Stimulated activated CD4-positive, alpha-beta T cell treated with anti-CD3 and anti-CD28 coated beads, TNF-alpha, amount 100 ng/mL, for 48 hours (primary cell): ENCODE measurements at places on chromosomes 3 and 15.

DNA sequence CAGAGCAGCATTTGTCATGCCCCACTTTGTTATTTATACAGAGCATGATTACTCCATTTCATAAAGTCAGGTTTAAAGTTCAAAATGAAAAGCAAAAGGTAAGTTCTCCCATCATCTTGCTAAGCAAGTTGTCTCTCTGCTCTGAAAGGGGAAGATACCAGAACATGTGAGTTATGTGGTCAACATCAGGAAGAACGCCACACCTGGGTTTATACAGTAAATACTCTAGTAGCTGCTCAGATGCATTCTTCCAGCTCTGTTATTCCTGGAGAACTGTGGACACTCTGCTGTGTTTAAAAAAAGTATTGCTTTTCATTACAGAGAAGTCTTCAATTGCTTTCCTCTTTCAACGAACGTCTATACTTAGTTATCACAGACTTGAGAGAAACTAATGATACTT, 145.7 kb downstream of the PLCL2 start:
- DNase-seq = no peak

DNA sequence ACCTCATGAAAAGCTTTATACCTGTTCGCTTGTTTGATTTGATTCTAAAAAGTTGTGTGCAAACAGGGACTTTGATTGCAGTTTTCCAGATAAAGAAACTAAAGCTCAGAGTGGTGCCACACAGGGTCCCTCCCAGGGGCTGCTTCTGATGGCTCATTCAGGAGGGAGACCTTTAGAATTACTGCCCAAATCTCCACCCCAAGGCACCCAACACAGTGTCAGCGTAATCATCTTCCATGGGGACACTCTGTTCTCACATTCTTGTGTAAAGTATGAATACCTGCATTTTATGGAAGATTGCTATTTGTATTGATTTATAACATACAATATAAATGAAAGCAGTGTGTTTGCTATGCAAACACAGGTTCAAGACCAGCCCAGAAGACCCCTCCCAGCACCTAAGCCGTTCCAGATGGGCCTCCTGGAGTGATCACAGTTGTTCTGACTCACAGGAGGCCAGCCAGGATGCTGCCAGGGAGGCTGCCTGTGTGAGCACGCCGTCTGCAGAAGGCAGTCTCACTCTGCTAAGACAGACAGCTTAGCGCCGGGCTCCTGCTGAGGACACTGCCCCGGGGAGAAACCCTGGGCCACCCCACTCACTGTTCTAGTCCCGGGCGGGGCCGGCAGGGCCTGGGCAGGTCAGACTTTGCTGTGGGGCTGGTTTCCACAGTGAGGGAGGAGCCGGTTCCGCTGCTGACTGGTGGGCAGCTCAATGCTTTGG, 185.6 kb downstream of the FAM43A start:
- no peak for DNase-seq

GRCh38 chr3:70855149-70855548, 542.7 kb upstream of the MDFIC2 start:
- DNase-seq = no peak

- DNase-seq = peak; percentile 65
These were observed 6.5 kb downstream of the CSRNP1 start for GRCh38 chr3:39146611-39147591.

GRCh38 chr3:169118666-169119370, 544.7 kb downstream of the MECOM start:
- no peak for DNase-seq

DNA sequence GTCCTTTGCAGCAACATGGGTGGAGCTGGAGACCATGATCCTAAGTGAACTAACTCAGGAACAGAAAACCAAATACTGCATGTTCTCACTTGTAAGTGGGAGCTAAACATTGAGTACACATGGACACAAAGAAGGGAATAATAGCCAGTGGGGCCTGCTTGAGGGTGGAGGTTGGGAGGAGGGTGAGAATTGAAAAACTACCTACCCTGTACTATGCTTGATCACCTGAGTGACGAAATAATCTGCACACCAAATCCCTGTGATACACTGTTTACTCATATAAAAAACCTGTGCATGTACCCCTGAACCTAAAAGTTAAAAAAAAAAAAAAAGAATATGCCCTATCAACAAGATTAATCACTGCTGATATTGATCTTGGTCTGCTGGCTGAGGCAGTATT, 58.7 kb upstream of the ADAMTSL3 start:
- DNase-seq = no peak
